Activated naive CD8-positive, alpha-beta T cell treated with anti-CD3 and anti-CD28 coated beads for 36 hours (primary cell): ENCODE measurements at places on chromosomes 7 and 10. TPM values are rescaled to one million over a fixed set of nuclear protein-coding genes. Genes with fewer than 3 reads are reported as not detected.

DNA sequence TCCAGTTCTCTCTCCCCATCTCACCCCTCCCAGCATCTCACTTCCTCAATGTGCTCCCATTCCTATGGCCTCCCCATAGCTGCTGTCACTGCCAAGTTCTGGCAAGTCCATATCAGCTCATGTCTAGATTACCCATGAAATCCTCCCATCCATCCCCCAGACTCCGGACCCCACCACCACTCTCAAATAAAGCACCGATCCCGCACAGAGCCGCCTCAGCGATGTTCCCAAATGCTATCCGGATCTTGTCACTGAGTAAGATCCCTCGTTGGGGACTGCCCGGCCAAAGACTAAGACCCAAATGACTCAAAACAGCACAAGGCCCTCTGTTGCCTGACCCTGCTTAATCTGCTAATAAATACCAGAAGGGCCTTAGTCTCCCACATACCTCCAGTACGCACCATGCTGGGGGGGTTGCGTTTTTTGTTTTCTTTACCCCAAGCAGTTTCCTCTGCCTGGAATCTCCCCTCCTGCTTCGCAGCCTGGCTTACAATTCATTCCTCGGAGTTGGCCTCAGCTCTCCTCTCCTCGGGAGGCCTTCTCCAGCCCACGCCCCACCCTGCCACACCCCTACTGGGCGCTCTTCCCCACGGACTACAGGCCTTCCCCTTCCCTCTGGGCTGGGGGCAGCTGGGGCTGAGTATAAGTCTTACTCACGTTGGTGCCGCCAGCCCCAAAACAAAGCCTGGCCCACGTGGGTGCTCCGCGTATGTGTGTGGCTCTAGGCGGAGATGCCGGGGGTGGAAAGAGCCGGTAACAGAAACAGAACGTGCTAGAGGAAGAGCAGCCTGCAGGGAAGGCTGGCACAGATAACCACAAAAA, 1.8 kb upstream of the DUSP5 start:
- DNase-seq: peak; percentile 68

DNA sequence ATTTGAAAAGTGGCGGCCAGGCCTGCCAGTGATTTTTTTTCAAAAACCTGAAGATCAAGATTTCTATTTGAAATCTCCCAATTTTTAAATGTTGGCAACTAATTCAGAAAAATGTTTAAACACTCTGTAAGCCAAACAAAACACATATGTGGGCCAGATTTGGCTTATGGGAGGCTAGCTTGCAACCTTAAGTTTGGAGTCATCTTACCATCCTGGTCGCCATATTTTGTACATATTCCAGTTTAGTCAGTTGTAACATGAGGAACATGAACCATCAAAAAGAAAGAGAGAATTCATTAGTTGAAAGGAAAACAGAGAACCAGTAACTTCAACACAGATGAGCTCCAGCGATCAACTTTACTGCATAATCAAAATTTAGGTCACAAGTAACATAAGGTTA, 115.4 kb downstream of the TMEM26 start:
- no peak for DNase-seq

The FZD8 gene
- 0.10 TPM for total RNA-seq

- no peak for DNase-seq
Observed at GRCh38 chr7:44141221-44141850, at the start of gene MYL7. Gene MYL7, minus strand, starts transcription at chr7:44141332. Its CDS starts 27 bp downstream, at chr7:44141305.

DNA sequence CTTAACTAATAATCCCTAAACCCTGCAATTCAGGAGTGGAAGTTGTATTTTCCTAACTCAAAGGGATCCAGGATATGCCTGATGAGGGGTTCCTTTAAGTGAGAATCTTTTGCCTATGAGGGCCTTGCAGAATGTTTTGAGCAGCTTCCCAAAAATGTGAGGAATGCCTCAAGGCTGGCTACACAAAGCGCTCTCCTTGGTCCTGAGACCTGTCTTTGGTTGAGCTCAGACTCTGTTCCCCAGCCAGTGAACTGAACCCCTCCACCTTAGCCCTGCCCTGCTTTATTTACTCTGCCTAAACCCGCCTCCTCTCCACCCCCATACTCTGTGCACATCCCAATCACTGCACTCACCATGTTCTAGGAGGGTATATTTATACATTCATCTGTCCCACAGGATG, 108.6 kb downstream of the NRCAM start:
- no peak for DNase-seq

DNA sequence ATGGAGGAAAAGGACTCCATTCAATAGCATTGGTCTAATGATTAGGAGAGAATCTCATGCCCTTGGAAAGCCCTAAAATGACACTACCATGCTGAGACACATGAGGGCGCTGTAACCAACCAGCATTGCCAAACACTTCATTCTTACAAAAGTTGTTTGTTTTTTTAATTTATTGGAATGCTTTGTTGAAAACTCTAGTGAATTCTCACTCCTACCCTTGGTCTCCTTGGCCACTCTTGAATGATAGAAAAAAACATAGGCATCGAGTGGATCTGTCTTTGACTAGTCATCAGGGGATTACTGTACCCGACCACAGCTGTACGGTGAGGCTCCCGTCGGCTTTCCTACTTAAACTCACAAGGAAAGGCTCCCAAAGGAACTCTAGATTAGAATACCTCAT, 29.3 kb upstream of the ADD3 start:
- peak; percentile 38 for DNase-seq

- DNase-seq: no peak
Observed at GRCh38 chr7:91127325-91127724, 136.9 kb upstream of the FZD1 start.

DNA sequence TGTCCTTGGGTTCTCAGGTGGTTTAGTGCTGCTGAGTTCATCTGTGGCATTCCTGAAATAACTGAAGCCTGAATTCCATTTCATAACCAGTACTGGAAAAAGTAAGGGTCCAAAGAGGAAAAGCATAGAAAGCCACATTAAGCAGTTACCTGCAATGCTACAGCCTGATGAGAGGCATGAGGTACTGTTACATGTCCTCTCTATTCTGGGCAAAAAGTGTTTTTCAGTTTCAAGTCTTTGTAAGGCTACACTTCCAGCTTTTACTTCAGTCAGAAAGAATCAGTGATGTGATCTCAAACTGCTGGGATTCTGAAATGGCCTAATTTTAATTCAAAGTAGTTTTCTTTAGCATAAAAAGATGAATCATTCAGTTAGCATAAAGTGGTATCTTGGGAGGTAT, 369.5 kb downstream of the PHF14 start:
- DNase-seq: no peak

The ACHE gene
- total RNA-seq: 0.14 TPM
